ENCODE measurements at places on chromosomes 6 and 20.
A peak's percentile ranks its signal among the peaks of the same experiment; 100 is the strongest.

DNA sequence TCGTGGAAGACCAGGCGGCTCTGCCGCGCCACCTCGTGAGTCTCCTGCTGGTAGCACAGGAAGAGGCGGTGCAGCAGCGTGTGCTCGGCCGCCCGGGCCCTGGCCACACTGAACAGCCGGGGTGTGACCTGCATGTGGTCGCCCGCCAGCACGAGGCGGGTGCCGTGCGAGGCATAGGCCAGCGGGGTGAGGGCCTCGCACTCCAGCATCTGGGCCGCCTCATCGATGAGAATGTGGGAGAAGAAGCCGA, 7.0 kb downstream of the HELZ2 start:
- DNase-seq: no peak

- DNase-seq: peak; percentile 32
These were observed 2.4 kb downstream of the MTCL3 start for GRCh38 chr6:127516662-127517273.

DNA sequence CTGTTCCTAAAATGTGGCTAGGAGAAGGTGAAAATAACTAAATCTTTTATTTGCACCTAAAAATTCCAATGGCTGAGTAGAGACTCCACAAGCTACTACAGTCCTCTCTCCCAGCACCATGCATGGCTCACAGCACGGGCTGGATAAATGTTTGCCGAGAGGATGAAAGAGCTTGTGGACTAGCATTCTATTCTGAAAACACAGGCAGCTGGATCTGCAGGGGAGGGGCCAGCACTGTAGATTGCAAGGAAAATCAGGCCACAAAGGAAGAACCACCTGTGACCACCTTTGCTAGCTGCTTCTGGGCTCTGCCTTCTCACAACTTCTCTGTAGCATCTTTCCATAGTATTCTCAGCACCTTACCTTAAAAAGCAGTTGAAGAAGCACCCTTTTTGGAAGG, 46.6 kb downstream of the CLIC5 start:
- no peak for DNase-seq

DNA sequence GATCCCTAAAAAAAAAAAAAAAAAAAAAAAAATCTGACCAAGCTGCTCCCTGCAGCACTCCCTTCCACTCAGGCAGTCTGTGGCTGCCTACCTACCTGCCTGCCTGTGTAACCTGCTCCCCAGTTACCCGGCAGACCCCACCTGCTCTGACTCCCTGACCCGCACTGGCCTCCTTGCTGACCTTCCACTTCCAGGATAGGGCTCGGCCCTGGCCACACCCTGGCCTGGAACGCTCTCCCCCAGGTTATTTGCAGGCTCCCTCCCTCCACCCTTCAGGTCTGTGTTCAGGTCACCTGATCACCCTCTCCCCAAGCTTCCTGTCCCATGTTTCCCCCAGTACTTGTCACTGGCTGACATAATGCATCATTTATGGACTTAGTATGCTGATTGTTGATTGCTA, 134.3 kb downstream of the SLC23A2 start:
- DNase-seq: no peak

DNA sequence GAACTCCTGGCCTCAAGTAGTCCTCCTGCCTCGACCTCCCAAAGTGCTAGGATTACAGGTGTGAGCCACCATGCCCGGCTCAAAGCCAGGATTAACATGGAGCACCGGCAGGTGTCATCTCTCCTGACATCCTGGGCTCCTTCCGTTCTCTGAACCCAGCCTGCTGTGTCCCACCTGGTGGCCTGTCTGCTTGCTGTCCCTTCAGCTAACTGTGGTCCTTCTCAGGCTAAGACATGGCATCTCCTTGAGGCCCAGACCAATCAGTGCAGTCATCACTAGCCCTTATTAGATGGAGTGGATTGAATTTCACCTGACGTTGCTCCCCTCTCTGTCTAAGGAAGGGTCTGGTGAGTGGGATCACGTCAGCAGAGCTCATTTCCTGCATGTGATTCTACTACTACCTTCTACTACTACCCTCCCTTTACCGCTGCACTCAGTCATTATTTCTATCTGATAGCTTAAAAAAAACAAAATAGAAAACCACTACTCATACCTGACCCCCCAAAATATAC, 28.0 kb upstream of the SYNJ2 start:
- DNase-seq: no peak

- no peak for DNase-seq
These were observed 21.5 kb downstream of the GSTA3 start for GRCh38 chr6:52887910-52888524.

- no peak for DNase-seq
These were observed 25.6 kb upstream of the SCP2D1 start for GRCh38 chr20:18788021-18788420.

- DNase-seq: no peak
These were observed 107.3 kb downstream of the NCOA3 start for GRCh38 chr20:47609001-47609400.

DNA sequence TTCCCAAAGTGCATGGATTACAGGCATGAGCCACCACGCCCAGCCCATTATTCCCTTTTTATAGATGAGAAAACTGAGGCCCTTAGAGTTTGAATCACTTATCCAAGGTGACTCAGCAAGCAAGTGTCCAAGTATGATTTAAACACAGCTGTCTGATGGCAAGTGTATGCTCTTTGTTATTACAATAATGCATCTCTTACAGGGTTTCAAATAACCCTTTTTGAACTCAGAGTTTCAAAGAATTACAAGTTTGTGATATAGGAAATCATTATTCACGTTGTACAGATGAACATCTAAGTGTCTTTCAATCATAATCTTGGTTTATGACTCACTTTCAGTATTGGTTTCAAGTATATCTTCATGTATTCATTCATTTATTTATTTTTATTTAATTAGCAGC, 63.0 kb downstream of the CD83 start:
- DNase-seq: no peak

DNA sequence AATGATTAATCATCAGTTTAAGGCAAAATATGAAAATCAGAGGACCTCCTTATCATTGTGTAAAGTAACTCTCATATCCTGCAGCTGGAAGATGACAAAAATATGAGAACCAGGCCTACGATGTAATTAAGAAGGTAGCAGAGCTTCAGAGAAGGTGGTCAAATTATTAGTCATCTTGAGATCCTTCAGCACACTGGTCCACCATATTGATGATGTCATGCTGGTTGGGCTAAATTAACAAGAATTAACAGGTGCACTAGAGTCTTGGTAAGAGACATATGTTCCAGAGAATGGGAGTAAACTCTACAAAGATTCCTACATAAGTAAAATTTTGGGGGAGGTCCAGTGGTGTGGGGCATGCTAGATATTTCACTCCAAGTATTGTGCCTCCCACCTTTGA, 112.8 kb downstream of the OTOR start:
- DNase-seq: no peak

- peak; percentile 87 for DNase-seq
These were observed at the start of the genes FARS2 and LYRM4 for GRCh38 chr6:5260661-5261544. TSS of gene FARS2 (plus strand) at chr6:5261513. TSS of gene LYRM4 (minus strand) at chr6:5260950. CDS start at chr6:5260733, 217 bp downstream.

DNA sequence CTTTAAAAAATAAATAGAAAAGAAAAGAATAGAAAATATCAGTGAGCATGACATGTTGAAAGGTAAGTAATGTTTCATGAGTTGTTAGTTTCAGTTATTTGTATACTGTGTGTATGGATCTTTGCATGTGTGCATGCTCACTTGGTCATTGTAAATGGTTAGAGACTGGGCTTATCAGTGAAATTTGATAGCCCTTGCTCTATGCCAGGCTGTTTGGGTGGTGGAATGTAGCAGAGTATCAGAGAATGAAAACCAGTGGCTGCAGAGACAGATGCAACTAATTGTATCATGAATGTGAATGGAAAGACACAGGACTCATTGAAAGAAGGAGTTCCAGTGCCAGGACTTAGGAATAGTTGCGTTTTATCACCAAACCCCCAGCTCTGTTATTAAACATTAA, 4.2 kb downstream of the GSTA2 start:
- DNase-seq: no peak

GRCh38 chr20:33233129-33233774, 2.5 kb upstream of the BPIFA1 start:
- DNase-seq: no peak

GRCh38 chr6:63307581-63308246, 12.1 kb downstream of the LGSN start:
- DNase-seq: no peak

DNA sequence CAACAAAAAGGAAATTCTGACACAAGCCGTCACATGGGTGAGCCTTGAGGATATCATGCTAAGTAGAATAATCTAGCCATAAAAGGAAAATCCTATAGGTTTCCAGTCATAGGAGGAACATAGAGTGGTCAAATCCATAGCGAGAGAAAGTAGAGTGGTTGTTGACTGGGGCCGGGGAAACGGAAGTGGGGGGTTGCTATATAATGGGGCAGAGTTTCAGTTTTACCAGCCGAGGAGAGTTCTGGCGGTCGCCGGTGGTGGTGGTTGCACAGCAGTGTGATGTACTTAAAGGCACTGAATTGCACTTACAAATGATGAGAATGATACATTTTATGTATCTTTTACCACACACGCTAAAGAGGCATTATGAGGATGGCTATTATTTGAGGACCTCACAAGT, 4.9 kb downstream of the GPR31 start:
- no peak for DNase-seq

GRCh38 chr6:1327630-1328029, 15.7 kb downstream of the FOXQ1 start:
- no peak for DNase-seq

GRCh38 chr6:13411484-13411883, 75.9 kb downstream of the GFOD1 start:
- no peak for DNase-seq

GRCh38 chr20:3973705-3974104, 41.7 kb downstream of the RNF24 start:
- DNase-seq: no peak

GRCh38 chr20:61254881-61255626, 3.0 kb downstream of the CDH4 start:
- DNase-seq: no peak

GRCh38 chr20:59804871-59805665, 128.4 kb downstream of the SYCP2 start:
- DNase-seq: no peak

All from activated T-cell treated with anti-CD3 and anti-CD28 coated beads for 48 hours (primary cell).